M059J (cell line): ENCODE measurements at places on chromosomes 7 and 10.

DNA sequence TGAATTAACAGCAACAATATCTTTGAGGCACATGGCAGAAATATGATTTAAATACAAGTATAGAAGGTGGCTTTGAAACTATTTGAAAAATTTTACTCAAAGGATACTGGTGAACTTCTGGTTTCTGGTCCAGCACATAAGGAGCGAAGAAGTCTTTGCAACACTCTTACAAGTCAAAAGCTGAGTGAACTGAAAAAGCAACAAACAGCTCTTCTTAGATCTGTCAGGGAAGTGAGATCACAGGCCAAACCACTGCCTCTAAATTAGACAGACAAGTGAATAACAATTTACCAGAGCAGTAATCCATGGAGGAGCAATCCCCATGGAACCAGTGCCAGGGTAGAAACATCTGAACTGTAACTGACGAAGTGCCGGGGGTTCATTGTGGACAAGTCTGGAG, 9.6 kb upstream of the VWC2 start:
- no peak for DNase-seq

- no peak for DNase-seq
Measured at GRCh38 chr7:101557421-101557820, 71.7 kb downstream of the MYL10 start.

- DNase-seq = no peak
Measured at GRCh38 chr10:69344591-69345252, 66.4 kb downstream of the HK1 start.

DNA sequence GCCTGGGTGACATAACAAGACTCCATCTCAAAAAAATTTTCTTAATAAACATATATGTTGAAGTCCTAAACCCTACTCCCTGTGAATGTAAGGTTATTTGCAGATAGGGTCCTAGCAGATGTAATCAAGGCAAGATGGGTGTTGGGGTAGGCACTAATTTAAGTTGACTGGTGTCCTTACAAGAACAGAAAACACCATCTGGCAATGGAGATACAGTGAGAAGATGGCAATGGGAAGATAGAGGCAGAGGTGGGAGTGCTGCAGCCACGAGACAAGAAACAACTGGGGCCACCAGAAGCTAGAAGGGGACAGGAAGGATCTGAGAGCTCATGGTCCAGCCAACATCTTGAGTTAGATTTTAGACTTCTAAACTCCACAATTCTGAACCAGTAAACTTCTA, 606.4 kb downstream of the CNTNAP2 start:
- no peak for DNase-seq

GRCh38 chr7:100102950-100103840, 1.8 kb downstream of the AP4M1 start:
- peak; percentile 100 for DNase-seq

DNA sequence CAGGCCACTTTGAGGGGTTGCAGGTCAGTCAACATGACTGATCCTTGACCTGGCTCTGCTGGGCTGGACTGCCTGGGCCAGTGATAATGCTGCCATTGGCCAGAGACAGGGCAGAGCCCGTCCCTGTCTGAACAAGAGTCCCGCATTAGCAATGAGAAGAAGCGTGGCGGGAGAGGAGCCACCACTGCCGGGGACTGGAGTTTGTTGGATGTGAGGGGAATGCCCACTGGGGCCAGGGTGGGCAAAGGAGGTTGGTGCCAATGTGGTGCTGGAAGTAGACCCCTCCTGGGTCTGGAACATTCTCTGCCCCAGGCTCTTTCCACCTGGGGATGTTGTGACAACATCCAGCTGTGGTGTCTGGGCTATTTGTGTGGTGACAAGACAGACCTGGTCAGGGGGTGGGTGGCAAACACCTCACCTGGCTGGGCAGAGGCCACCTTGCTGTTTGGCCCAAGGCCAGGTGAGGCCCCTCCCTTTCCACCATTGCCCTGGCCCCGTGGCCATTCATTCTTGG, 7.6 kb downstream of the SAP25 start:
- DNase-seq = no peak

GRCh38 chr7:130351791-130352090, 7.1 kb downstream of the CPA5 start:
- no peak for DNase-seq
